DMS 273 treated with DMSO at 0.1 percent for 48 hours (cell line): ENCODE measurements at places on chromosomes 3 and 15.
A peak's percentile ranks its signal among the peaks of the same experiment; 100 is the strongest.

DNA sequence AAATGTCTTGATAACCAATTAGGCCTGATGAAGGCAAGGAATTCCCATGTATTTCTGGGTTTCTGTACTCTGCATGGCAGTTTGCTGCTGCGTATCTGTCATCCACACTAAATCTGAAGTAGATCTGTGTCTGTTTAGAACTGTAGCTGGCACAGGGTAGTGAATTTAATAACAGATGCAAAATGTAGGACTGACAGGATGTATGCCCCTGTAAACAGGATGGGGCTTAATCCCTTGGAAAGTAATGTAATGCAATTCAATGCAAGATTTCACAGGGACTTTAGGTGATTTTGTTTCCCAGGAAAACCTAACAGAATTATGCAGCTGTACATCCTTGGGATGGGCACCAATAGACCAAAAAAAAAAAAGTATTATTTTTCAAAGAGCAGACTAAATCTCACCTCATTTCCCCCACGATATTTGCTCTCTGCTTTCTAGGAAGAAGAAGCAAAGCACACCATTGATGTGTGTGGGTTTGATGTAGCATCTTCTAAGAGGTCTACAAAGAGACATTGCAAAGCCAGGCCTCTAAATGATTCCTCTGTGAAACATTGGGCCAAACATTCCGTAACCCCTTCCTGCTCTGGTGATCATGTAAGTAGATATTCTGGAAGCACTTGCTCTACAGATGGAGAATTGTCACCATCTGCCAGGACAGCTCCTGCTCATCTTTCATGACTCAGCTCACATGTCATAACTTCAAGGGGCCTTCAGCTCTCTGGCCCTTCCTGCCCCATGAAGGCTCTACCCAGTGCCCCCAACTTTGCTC, 464.3 kb upstream of the RGMA start:
- no peak for DNase-seq

- peak; percentile 96 for DNase-seq
Observed at GRCh38 chr3:105366326-105367062, at the start of gene ALCAM. ALCAM (plus strand) TSS chr3:105366909.

GRCh38 chr3:140384028-140384771, 293.7 kb upstream of the TRIM42 start:
- DNase-seq: no peak

DNA sequence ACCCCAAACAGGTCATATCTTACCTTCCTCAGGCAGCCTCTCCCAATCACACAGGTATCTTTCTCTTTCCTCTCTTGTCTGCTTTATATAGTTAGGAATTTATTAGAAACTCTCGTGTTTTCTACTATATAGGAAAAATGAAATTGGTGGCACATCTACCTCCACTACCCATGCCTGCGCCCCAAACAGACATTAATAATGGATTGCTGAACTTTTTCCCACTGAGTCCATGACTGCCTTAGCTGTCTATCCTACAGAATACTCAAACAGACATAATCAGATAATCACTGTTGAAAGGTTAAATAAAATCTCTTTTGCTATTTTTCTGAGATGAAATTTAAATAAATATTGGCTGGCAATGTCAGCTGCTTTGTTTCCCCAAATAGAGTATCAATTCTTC, 55.8 kb upstream of the SLC6A11 start:
- no peak for DNase-seq

DNA sequence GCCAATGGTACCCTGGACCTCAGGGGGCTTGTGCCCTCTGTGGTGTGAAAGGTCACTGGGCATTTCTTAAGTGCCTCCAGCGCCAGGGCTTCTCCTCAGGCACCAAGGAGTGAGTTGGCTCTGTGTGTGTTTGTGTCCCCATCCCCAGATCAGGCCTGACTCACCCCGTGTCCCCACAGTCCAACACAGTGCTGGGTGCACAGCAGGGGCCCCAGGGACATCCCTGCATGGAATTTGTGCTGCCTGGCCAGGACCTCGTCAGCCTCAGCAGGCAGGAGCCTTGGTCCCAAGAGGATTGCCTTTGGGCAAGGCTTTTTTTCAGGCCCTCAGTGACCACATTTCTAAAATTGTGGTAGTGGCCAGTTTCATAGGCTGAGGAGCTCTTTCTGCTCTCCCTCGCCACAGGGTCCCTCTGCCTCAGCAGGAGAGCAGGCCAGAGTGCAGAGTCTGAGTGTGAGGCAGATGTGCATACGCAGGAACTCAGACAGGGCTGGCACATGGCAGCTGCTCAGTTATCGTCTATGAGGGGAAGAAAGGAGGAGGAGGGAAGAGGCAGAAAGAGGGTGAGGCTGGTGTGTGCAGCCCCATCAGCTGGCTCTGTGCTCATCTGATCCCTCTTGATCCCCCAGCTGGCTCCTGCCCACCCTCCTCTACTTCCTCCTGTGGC, 215.6 kb downstream of the RPLP1 start:
- DNase-seq: peak; percentile 5
